HuH-7.5 (cell line): ENCODE measurements at places on chromosomes 6 and 20.
A peak's percentile ranks its signal among the peaks of the same experiment; 100 is the strongest.

DNA sequence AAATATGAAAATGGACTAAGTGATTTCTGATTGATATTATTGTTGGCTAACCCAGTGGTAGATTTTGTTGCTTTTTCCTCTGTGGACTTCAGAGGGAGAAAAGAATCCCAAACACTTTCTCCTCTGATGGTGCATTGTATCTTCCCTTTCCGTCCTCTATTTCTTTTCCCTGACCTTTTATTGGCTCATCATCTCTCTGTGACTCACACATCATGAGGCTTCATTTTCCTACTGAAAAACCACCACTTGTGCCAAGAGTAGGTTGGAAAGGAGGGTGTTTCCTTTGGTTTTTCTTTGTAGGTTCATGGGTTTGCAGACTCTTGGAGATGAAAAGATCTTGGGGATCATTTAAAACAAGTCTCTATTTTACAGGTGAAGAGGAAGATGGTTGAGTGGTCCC is 311.7 kb upstream of the JAG1 start:
- no peak for DNase-seq

DNA sequence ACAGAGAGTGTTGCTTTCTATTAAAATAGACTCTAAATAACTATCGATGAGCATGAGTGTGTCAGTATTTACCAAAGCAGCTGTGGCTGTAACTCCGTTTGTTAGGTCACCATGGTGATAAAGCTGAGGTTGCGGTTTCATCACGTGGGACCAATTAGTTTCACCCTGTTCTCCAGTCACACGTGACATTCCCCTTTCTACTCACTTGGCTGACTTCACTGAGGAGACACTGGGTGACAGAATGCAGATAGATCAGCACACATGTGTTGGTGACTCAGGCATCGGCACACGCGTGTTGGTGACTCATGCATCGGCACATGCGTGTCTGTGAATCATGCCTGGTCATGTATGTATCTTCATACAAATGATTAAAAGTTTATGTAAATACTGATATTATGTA is 285.4 kb downstream of the THBS2 start:
- no peak for DNase-seq

DNA sequence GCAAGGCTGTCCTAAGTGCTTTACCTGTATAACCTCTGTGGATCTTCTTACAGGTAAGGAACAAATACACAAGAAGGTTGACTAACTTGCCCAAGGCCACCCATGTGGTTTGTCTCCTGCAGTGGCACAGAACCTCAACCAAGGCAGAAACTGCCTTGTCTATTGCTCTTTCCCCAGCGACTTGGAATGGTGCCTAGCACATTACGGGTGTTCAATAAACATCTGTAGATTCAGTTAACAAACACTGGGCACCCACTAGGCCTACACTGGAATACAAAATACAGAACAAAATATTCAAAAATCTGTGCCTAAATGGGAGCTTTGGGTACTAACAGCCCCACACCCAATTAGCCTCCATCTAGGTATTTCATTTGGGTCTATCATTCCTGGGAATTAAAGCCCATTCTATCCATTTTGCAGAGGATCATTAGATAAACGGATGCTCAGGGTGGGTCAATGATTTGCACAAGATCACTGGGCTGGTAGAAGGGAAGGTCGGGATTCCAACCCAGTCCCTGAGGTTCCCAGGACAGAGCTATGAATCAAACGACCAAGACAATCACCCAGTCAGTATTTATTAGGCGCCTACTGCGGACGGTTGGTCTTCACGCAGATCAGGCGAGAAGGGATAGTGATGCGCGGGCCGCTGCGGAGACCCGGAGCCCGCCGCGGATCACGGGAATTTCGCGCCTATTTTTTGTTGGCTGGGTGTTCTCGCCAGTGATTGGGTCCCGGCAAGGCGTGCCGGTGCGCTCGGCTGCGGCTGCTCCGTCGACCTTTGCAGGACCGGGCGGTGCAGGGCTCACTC is at the start of gene STK35:
STK35 (plus strand) TSS at position 771 of the 808 bp plus-strand sequence. CDS start 55 bp downstream, outside the sequence.
- DNase-seq, result peak; percentile 90

- no peak for DNase-seq
These were observed 1.2 kb upstream of the CDC25B start for GRCh38 chr20:3794701-3795420.
